ENCODE measurements at places on chromosomes 13 and 19.

DNA sequence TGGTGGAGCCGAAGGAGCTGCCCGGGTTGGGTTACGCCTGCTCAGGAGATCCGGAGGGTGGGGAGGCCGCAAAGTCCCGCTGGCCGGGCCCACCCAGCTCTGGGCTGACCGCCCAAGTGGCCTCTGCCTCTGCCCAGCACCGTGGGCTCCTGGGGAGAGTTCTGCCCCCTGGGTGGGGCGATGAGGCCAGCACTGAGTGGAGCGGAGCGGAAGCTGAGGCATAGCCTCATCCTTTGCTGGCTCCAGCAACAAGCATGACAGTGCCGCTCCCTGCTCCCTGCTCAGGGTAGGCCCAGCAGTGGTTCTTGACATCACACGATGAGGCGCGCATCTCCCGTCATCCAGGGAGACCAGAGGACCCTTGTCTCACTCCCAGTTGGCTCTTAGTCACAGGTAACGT is 22.5 kb downstream of the CCDC8 start:
- no peak for DNase-seq

DNA sequence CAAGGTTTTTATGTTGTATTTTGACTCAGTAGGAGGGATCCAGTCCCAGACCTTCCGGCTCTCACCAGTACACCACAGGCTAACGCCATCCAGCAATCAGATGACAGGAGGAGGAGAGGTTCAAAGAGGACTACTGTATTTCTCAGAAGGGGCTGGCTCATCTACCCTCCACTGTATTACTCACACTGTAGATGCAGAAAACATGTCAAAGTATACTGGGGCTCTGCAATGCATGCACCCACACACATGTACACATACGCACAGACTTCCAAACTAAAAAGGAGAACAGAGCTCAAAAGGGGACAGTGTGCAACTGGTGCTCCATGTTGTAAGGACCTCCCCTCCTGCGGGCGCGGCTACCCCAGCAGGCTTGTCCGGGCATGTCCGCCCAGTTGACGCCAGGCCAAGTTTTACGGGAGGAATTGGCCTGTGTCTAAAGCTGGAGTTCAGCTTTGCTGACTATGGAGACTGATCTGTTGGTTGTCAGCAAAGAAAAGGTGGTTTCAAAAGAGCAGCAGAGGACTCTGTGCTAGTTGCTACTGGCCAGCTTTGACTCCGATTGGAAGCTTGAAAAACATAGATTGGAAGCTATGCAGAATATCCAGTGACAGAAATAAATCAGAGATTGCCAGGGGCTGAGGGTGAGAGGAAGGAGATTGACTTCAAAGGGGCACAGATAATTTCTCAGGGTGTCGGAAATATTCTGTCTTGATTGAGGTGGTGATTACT is 314.2 kb downstream of the DLEU7 start:
- DNase-seq, result no peak

GRCh38 chr19:3208317-3209207 is 15.9 kb upstream of the CELF5 start:
- DNase-seq, result no peak

- no peak for DNase-seq
Measured at GRCh38 chr13:100045355-100045754, 43.5 kb upstream of the PCCA start.

- DNase-seq, result no peak
Measured at GRCh38 chr19:13848798-13849676, 27.9 kb upstream of the NANOS3 start.

- DNase-seq, result no peak
Measured at GRCh38 chr13:74667656-74668203, 533.5 kb upstream of the KLF12 start.

GRCh38 chr19:1284979-1285736 is 515 bp upstream of the EFNA2 start:
- DNase-seq, result no peak
